ENCODE measurements at places on chromosomes 13 and 19.

GRCh38 chr19:18294467-18294864 is 13.0 kb upstream of the JUND start:
- DNase-seq = peak; percentile 85

GRCh38 chr19:50327013-50327412 is 2.2 kb downstream of the KCNC3 start:
- DNase-seq = no peak

DNA sequence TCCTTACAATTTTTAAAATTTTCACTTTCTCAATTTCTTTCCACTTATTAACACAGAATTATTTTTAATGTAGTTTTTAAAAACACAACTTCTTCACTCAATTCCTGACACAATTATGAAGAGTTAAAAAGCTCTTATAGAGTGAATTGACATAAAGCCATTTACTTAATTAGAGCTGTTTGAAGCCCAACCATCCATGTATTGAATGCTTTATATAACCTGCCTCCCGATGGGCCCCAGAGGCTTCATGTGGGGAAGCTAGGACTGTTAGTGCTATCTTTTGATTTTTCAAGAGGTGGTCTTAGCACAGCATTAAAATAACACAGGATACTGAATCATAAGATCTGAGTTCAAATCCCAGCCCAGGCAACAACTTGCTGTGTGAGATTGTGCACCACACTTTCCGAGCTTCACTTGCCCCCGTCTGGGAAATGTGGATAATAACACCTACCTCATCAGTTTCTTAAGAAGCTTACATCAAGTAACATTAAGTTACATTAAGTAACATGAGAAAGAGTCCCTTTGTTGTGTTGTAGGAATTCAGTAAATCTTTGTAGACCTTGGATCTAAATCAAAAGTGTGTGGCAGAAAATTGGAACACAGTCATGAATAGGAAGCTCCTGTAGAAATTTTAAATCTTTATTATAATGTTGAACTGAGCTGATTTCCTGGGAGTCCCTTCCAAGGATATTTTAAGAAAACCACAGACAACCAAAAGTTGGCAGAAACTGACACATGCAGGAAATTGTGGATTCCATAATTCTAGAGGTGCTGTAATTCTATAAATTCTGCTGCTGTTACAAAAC is 5.5 kb upstream of the ENOX1 start:
- no peak for DNase-seq

- DNase-seq = no peak
These were observed 52.8 kb downstream of the GADD45B start for GRCh38 chr19:2528675-2529101.

- no peak for DNase-seq
These were observed 210.3 kb upstream of the TSHZ3 start for GRCh38 chr19:31559494-31559893.

DNA sequence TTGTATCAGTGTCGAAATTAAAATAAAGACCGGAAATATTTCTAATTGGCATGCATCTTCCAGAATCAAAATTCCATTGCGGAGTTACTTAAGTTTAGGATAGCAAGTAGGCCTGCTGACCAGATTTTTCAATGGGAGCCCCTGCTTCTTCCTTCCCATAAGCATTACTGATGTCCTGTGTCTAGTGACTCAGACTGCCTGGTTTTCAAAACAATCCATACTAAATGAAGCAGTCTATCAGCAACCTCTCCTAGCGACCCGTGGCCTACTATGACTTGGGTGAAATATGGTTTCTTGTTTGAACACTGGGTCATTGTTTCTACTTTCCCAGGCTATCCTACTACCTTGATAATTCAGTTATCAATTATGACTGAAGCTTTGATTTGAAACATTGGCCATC is 571.6 kb downstream of the TBC1D4 start:
- DNase-seq = no peak

- no peak for DNase-seq
These were observed 12.8 kb downstream of the FUT6 start for GRCh38 chr19:5826531-5827341.

DNA sequence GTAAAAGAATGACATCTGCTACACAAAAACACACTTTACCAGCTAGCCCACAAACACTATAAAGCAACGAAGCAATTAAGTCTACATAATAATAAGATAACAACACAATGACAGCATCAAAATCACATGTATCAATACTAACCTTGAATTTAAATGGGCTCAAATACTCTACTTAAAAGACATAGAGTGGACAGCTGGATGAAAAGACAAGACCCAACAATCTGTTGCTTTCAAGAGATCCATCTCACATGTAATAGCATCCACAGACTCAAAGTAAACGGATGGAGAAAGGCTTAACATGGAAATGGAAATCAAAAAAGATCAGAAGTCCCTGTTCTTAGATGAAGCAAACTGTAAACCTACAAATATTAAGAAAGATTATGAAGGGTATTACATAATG is 2175.9 kb downstream of the PCDH9 start:
- no peak for DNase-seq

GRCh38 chr13:20778311-20778710 is 4.5 kb upstream of the EEF1AKMT1 start:
- DNase-seq = no peak

All from stimulated activated CD4-positive, alpha-beta T cell treated with anti-CD3 and anti-CD28 coated beads, Interleukin-12 subunit alpha, Interleukin-12 subunit beta, amount 100 ng/mL, for 48 hours (primary cell).